Bronchial epithelial cell (primary cell): ENCODE measurements at places on chromosomes 11 and 22. TPM values are rescaled to one million over a fixed set of nuclear protein-coding genes. Genes with fewer than 3 reads are reported as not detected.
A peak's percentile ranks its signal among the peaks of the same experiment; 100 is the strongest.

Gene FERMT3
- total RNA-seq, result 0.51 and 0.53 TPM in 2 replicates

Gene OR52E2
- not detected in 2 replicates for total RNA-seq

Gene GAS2L1
- total RNA-seq, result 4.1 and 5.3 TPM in 2 replicates

Gene MYEOV
- 0.26 and 0.38 TPM in 2 replicates for total RNA-seq

Gene GGTLC3
- not detected in 2 replicates for total RNA-seq

Gene BBOX1
- total RNA-seq, result 1.3 and 5.6 TPM in 2 replicates

Gene MGAT3
- total RNA-seq, result 0.13 and 0.53 TPM in 2 replicates

Gene NUP98
- 59.8 and 66.6 TPM in 2 replicates for total RNA-seq

GRCh38 chr11:78731027-78731426 lies 156.4 kb upstream of the NARS2 start:
- peak; percentile 33 for DNase-seq

DNA sequence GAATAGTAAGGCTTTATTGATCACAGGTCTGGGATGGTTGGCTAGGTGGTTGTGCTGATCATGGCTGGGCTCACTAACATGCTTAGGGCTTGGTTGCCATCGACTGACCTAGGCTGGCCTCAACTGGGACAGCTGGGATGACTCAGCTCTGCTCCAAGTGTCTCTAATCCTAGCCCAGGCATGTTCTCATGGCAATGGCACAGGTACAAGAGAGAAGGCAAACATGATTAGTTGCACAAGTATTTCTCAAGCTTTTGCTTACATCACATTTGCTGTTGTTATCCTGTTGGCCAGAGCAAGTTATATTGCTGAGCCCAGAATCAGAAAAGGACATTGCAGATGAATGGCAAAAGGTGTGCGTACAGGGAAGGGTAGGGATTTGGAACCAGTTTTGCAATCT lies 68.5 kb upstream of the SLC35C1 start:
- DNase-seq, result peak; percentile 100

DNA sequence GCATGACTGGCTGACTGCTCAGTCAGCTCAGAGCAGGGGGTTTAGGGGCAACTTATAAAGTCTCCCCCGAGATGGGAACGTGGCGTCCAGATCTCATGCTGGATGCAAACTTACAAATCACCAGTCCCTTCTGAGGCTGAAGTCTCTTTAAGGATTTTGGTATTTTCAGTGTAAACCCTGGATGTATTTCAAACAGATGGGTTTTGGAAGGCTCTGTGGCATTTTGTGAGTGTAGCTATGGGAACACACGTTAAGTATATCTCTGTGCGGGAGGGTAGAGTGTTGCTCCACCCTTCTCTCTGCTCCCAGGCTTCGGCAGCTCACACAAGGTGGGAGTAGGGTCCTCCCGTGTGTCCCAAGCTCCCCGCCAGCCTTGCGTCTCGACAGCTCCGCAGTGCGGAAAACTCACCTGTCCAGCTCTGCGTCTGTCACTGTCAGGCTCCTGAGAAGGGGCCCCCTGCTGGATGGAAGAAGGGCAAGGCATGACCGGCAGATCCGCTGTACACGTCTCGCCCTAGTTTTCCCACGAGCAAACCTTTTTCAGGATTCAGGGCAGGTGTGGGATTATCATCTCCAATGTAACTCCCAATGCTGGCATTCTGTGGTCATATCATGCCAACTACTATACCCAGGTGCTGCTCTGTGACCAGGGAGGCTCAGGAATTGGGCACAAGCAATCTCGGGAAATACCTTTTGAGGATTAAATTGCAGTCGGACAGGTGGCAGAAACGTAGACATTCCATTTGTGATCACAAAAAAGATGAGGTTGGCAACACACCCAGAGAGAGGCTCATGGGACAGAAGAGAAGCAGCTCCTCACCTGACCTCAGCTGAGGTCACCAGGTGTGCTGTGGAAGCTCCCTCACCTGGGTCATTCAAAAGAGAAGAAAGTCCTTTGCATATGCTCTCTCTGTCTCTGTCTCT lies 313.9 kb upstream of the B3GAT1 start:
- no peak for DNase-seq

DNA sequence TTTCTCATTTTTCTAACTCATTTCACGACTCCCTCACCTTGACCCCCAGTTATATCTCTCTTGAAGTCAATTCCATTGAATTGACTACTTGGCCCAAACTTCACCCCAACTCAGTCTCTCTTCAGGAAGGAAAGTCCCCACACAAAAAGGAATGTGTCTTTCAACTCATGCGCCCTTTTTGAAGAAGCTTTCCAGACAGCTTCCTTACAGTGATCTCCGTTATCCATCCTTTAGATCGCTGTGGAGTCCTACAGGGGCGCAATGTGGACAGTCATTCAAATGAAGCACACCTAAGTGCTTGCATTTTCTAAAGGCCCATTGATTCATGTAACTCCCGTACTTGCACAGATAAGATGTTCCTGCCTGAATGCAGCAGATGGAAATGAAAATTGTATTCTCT lies 101.1 kb upstream of the VPREB1 start:
- no peak for DNase-seq

DNA sequence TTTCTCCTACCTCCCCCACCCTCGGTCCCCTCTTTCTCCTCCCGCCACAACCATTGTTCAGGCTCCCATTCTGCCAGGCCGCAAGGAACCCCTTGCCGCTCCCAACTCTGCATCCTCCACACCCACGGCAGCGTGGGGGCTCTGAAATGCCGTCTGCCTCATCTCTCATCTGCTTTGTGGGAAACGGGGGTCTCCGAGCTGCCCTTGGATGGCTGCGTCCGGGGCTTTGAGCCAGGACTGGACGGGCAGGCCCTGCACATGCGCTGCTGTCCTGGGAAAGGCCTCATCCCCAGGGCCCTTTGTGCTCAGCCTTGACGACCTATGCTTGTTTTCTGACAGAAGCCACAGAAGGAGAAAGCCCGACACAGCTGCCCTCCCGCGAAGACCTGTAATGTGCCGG lies 8.5 kb downstream of the CRELD2 start:
- DNase-seq, result no peak

DNA sequence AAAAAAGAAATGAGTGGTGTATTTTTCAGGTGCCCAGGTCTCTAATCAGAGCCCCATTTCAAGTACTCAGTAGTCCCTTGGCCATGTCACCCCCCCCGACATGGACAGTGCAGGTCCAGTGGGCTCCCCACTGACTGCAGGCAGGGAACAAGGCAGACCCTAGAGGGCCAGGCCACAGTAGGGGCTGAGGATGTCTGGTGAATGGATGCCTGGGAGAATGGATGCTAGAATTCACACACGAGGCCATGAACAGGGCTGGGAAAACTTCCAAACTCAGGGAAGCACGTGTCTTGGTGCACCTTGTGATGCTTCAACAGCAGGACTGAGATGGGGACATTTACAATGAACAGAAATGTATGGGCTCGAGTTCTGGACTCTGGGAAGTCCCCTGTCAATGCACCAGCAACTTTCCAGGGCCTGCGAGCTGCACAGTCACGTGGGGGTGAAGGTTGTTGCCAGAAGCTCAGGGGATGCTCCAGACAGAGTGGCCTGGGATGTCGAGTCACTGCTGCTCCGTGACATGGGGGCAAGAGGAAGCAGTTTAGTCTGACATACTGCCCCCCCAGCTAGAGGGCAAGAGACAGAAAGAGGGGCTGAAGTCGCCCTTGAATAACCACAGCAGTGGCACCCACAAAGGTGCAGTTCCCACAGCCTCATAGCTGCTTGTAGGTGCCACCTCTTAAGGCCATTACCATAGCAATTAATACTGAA lies 3.1 kb downstream of the APOBEC3G start:
- DNase-seq, result no peak

DNA sequence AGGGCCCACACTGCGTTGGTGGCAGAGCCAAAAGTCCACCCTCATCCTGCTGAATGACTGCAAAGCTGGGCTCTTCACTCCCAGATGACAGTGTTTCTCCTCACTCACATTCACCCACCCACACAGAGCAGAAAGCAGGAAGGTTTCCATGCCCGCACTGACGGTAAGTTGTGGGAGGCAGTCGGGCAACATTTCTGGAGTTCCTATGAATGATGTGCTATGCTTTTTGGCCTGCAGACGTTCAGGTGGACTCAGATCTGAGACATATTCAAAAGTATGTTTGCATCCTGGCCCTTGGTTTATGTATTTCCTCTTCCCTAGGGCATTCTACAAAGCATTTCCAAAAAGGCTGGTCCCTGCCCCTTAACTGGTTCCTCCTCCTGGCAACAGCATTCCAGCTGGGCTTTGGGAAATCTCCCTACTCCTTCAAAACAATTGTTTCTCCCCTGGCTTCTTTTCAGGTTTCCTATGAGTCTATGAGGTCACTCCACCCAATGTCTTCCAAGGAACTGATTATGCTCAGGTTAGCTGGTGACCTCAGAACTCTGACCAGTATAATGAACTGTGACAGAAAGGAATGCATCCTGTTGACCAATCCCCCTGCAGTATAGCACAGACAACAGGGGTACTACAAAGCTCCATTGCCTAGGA lies 36.4 kb downstream of the PACSIN2 start:
- DNase-seq, result peak; percentile 94

DNA sequence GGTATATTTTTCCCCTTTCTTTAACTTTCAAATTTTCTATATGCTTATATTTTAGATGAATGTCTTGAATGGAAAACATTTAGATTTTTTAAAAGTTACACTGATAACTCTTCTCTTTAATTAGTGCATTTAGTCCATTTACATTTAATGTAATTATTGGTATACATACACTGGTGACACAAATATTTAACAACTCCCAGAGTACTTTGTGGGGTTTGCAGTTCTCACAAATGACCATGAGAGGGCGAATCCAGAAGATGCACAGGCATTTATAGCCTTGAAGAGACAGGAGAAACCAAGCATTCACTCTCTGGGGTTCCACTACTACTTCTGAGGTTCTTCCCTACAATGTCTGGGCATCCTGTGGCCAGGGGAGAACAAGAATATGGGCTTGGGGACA lies 125.1 kb downstream of the TIMP3 start:
- DNase-seq, result peak; percentile 53

GRCh38 chr11:74354036-74354435 lies 42.6 kb upstream of the P4HA3 start:
- no peak for DNase-seq

DNA sequence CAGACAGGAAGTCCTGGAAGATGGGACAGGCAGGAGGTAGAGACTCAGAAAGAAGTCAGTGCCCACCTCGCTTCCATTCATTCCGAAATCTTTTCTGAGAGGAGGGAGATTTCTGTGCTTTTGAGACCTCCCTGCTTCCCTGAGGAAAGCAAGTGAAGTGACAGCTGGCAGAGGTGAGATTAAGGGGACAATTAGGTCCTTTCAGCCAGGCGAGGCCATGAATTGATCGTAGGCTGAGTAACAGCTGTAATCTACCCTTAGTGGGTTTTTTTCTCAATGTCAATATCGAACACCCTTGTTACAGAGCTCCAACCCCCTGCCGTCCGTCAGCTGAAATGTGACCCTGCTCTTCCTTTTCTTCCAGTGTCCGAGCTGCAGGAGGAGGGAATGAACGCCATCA lies 96.0 kb downstream of the PARVA start:
- no peak for DNase-seq

DNA sequence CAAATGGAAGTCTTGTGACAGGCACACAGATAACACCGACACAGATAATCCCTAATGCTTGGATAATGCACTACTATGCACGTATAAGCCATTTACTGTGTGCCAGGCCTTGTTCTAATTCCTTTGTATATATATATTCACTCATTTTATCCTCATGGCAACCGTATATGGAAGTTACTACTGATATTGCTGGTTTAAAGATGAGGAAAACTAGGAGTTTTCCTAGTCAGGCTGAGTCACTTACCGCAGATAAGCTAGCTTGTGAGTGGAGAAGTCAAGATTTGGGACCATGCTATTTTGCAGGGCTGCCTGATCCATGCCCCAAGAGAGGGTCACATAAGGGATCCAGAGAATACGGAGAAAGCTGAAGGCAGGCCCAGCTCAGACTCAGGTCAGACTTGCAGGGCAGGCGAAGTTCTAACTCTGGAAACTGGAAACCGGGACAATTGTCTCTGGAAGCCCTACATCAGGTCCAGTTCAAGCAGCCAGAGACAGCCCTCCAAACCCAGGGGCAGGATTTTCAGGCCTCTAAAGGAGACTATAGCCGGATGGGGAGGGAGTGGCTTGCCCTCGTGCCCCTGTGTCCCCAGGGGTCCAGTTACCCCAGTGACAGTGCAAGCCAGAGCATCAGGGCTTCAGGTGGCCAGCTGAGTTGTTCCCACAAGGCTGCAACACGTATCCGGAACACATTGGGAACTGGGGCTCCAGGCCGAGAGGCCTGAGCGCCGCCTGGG lies 534.8 kb downstream of the INSC start:
- no peak for DNase-seq

- peak; percentile 91 for DNase-seq
Observed at GRCh38 chr11:107493117-107493516, 35.5 kb upstream of the CWF19L2 start.

DNA sequence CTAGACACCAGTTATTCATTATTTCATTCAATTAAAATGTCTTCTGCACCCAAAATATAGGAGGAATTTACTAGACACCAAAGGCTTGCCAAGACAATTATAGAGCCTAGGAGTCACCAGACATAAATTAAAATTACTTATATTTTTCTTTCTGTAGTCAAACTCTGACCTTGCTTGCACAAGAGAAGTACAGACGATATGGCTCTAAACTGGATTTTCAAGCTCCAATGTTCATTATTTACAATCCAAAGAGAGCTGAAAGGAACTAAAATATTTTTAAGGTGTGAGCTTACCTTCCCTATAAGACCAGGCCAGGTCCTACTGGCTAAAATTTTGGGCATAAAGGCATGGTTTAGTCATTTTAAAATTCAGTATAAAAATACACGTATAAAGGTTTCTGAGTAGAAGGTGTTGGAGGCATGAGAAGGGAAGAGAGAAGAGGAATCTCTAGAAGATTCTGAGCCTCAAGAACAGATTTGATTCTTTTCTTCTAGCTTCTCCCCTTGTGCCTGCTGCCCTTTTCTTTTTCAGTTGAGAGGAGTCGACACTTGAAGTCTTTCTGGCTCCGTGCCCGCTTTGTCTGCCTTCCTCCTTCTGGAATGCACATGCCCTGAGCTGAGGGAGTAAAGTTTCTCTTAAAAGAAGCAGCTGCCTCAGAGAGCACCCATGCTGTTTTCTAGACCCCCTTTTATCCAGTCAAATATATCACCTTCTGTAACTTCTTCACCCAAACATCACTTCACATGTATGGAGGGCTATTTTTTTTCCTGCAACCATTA lies 13.5 kb downstream of the C11orf97 start:
- DNase-seq, result peak; percentile 63

- DNase-seq, result peak; percentile 82
Observed at GRCh38 chr22:24965822-24966626, 13.5 kb downstream of the KIAA1671 start.

GRCh38 chr22:40238425-40239344 lies 61.0 kb downstream of the TNRC6B start:
- peak; percentile 91 for DNase-seq

DNA sequence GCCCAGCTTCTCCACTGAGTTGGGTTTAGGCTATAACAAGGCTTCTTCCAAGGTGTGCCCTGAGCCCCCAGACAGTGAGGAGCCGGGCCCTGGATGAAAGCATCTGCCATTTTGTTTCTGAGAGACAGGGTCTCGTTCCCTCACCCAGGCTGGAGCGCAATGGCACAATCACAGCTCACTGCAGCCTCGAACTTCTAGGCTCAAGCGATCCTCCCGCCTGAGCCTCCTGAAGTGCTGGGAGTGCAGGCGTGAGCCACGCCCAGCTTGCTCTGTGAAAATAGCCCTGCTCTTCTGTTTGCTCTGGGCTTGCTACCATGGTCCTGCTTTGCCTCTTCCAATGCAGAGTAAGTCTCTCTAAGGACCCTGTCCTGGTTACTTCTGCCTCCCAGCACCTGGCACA lies 6.7 kb downstream of the DENND6B start:
- no peak for DNase-seq
